ENCODE measurements at places on chromosomes 5 and 9. TPM values are rescaled to one million over a fixed set of nuclear protein-coding genes. Genes with fewer than 3 reads are reported as not detected.

Gene SHC3
- 4.7 TPM for total RNA-seq

Gene MLANA
- not detected for total RNA-seq

Gene DNAH5
- 0.16 TPM for total RNA-seq

Gene TPM2
- total RNA-seq: 91.1 TPM

Gene TMC1
- not detected for total RNA-seq

Gene RNF224
- total RNA-seq: not detected

Gene CETN3
- total RNA-seq: 11.6 TPM

Gene CNTNAP3B
- total RNA-seq: 19.0 TPM

Gene ARL10
- 5.5 TPM for total RNA-seq

Gene TRIM14
- total RNA-seq: 44.2 TPM

Gene IFNE
- total RNA-seq: not detected

Gene GNA14
- 0.98 TPM for total RNA-seq

Measured in subcutaneous adipose tissue (tissue), 4 donors.